ENCODE measurements at places on chromosomes 13 and 19.

- DNase-seq, result no peak
These were observed 46.9 kb downstream of the FNDC3A start for GRCh38 chr13:49022472-49023144.

DNA sequence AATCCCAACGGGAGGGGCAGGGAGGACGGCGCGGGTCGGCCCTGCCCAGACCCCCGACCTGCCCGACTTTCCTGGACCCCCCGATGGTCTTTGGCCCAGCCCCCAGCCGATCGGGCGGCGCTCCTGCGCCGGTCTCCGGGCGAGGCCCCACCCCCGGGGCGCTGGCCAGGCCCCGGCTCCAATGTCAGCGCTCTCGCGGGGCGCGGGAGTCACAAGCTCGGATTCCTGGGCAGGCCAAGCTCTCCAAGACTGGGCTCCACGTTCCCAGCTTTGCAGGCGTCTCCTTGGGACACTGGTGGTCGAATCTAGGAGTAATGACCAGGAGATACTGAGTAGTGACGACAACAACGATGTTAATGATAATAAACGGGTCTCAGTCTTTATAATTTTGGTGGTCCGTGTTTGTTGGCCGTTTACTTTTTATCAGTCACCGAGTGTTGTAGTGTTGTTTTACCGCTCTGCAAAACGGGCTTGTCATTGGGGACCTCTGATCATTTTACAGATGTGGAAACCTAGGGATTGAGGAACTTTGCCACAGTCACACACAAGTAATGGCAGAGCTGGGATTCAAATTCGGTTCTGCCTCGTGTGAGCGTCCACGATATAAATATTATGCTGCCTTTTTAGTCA, 545 bp downstream of the RAD23A start:
- peak; percentile 69 for DNase-seq

DNA sequence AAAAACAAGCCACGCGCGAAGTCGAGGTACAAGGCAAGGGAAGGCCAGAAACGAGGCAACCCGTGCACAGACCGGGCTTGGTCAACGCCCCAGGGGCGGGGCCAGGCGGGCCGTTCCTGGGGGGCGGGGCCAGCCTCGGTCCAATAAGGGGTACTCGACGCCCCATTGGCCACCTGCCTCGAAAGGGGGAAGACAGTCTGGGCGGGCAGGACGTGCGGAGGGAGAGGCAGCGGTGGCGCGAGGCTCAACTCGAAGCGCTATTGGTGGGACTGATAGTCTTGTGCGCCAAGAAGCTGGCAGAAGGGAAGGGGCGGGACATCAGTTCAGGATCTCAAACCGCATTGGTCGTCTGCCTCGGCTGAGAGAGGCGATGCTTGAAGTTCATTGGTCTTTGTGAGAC, at the start of gene LYPD4:
Gene LYPD4 (minus strand): TSS at position 83 of the 400 bp plus-strand sequence. CDS start 5,398 bp downstream, outside the sequence.
- DNase-seq, result no peak

DNA sequence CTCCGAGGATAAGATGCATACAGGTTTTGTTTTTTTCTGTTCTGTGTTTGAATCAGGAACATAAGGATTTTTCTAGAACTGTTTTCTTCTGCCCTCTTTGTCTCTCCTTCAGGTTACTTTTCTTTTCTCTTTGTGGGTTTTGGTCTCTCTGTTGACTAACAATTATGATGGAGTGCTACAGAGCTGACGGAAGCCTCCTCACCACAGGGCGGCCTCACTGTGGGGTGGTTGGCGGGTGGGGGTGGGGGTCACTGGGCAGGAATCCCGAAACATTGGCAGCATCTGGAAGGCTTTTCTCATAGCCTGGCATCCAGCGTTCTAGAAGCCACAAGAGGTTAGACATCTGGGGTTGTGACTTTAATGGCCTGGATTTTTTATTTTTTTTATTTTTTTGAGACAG, 12.0 kb upstream of the MATK start:
- no peak for DNase-seq

- no peak for DNase-seq
These were observed 689 bp downstream of the DCUN1D2 start for GRCh38 chr13:113489549-113490495.

- DNase-seq, result peak; percentile 86
These were observed 8.8 kb upstream of the BBC3 start for GRCh38 chr19:47239610-47240296.

GRCh38 chr13:82374719-82375118, 1507.6 kb downstream of the SLITRK1 start:
- no peak for DNase-seq

DNA sequence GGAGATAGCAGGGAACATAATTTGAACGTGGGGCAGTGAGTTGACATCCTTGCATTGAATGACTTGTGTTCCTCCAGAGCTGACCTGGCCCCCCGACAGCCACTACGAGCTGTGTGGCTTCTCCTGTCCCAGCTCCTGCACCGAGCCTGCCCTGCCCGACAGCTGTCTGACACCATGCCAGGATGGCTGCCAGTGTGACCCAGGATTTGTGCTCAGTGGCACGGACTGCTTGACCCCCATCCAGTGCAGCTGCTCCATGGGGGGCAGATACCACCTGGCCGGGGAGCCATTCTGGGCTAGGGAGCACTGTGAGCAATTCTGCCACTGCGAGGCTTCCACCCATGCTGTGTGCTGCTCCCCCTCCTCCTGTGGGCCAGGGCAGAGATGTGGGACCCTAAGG, 29.2 kb upstream of the FXYD3 start:
- DNase-seq, result no peak

DNA sequence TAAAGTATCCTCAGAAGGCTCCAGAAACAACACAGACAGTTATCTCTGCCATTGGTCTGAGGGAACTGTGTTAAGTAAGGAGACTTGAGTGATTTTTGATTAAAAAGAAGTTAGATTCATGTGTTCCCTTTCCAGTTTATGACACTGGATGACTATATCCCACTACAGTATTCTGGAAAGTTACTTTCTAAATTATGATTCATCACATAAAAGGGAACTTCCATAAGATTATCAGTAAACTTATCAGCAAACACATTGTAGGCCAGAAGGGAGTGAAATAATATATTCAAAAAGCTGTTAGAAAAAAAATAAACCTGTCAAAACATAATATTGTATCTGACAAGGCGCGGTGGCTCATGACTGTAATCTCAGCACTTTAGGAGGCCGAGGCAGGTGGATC, 700.0 kb downstream of the SLITRK6 start:
- DNase-seq, result no peak

DNA sequence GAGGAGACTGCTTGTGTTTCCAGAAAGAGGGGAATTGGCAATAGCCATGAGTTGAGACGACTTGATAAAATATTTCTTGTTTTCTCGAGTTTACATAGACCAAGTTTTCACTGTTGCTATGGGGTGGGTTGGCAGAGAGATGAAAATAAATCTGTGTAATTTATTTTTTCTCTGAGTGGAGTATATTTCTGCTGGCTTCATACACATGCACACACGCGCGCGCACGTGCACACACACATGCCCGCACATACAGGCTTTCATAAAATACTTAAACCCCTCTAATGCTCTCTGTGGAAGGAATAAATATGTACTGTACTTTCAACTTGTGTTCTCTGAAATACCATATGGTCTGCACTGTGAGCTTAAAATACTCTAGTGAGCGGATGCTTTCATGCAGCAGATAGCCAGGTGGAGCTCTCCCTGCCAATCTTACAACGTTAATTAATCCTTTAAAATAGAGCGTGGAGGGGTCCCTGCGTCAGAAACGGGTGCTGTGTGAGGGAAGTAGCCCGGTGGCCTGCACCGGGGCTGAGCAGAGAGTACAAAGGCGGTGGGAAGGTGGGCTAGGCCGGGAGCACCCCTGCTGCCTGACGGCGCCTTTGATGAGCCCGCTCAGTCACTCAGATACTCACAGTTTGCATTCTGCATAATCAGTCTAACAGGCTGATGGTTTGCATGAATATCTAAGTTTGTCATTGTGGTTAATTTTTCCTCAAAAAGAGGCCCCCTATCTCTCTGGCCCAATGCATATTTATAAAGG, 44.1 kb downstream of the CCNE1 start:
- peak; percentile 76 for DNase-seq

- no peak for DNase-seq
These were observed 7.9 kb downstream of the SIPA1L3 start for GRCh38 chr19:37914908-37915307.

GRCh38 chr13:28743499-28744083, 24.8 kb upstream of the SLC46A3 start:
- no peak for DNase-seq

- peak; percentile 73 for DNase-seq
These were observed 2.4 kb downstream of the DHX34 start for GRCh38 chr19:47351548-47351947.

- no peak for DNase-seq
These were observed 1.2 kb downstream of the NCAN start for GRCh38 chr19:19212916-19213315.

GRCh38 chr19:47435196-47435595, 15.9 kb upstream of the MEIS3 start:
- no peak for DNase-seq

GRCh38 chr13:94113245-94113644, 366.2 kb downstream of the DCT start:
- no peak for DNase-seq

DNA sequence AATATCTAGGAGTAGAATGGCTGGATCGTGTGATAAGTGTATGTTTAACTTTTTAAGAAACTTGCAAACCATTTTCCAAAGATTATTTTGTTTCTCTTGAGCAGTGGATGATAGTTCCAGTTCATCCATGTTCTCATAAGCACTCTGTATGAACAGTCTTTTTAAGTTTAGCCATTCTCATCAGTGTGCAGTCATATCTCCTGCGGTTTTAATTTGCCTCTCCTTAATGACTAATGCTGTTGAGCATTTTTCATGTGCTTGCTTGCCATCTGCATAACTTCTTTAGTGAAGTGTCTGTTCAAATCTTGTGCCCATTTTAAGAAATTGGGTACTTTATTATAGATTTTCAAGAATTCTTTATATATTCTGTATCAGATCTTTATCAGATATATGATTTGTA, 58.6 kb downstream of the WASF3 start:
- DNase-seq, result no peak

GRCh38 chr13:96661612-96662011, 332.7 kb downstream of the OXGR1 start:
- DNase-seq, result no peak

DNA sequence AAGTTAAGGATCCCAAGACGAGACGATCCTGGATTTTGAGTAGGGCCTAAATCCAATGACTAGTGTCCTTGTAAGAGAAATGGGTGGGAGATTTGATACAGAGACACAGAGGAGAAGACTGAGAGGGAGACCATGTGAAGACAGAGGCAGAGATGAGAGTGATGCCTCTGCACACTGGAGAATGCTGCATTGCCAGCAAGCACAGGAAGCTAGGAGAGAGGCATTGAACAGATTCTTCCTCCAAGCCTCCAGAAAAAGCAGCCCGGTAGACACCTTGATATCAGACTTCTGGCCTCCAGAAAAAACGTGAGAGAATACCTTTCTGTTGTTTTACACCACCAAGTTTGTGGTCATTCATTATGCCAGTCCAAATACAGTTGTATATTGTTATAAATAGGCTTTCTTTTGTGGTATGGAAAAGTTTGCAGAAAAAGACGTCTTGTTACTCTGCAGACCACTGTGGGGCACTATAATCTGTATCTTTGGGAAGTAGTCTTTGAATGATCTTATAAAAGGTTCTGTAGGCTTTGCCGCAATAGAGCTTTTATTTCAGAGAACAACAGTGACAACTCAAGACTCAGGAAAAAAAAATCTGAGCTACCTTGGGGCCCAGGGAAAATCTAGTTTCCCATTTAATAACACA, 17.9 kb upstream of the RFC3 start:
- peak; percentile 83 for DNase-seq

DNA sequence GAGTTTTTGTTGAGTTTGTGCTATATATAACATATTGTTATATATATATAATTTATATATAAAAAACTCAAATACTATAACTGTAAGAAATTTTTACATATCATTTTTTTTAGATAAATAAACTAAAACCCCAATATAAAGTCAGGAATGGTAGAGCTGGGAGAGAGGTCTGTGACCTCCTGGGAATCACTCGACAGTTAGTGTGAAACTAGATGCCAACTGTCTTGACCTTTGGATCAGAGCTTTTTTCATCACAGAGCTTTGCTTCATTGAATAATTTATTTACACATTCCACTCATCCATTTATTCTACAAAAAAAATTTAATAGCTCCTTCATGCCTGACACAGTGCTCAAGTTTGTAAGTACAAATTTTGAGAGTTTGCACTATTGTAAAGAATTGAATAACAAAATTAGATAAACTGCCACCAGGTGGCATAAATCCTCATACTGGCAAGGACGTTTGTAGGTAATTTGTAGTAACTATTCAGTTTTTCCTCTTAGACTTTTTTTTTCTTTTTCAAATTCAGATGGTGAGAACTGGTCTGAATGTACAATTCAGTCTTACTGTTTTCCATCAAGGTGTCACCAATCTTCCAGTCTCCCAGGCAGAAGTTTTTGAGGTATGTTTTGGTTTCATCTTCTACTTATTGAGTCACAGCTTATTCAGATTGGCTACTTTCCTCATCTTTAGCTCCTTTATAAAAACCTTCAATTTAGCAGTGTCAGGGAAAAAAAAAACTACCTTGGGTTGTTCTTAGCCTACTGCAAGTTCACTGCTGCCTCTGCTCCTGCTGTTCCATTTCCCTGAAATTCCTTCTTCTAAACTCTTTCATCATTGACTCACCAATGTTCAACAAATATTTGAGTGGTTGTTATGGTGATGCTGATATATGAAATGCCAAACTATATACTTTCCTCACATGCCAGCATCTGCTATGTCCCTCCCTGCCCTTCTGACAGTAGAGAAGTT, 28.7 kb downstream of the LACC1 start:
- DNase-seq, result peak; percentile 63

DNA sequence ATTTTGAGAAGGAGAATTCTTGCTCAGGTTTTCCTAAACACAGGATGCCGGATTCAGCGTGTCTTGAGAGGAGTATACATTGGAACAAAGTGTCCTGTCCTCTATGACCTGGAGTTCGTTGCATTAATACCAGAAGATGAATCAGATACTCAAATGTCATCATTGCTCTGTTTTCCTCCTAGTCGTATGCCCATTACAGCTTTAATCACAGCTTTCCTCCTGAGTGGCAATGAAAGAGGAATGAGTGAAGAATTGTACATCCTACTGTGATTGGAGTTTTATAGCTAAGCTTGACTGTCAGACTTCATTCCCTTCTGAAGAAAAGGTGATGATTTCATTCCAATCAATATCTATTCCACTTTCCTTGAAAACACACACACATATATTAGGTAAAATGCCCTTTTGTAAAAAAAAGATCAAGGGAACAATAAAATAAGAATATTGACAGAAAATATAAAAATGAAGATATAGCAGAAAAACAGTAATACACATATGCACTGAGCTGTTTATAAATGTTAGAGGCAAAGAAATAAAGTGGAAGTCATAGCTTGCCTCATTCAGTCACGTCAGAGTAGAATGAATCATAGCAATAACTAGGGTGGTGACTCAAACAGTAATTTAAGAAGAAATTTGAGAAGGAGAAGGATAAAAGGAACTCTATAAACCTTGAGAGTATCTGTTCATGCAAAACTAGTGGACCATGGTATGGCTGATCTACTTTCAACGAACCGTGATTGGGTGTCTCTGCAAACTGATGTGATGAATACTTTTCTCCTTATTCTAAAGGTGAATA, 501.5 kb downstream of the SUCLA2 start:
- no peak for DNase-seq

DNA sequence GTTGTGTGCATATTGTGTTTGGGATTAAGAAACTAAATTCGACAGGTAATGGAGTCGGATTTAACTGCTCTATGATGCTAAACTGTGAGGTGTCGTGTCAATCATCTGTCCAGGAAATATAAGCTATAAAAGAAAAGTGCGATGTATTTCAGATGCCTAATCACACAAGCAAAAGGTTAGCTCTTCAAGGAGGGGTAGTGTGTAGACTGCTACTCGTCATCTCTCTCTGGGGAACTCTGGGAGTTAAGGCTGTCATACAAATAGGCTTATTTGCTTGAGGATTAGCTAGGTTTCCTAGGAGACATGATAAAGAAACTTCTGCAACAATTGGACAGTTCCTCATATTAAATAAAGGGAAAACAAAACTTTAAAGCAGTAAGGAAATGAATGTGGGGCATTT, 462.1 kb downstream of the OLFM4 start:
- no peak for DNase-seq

All from cerebellar cortex (tissue), 1 donor.